ENCODE measurements at places on chromosomes 4 and X.

GRCh38 chrX:134548257-134549201, 88.6 kb downstream of the HPRT1 start:
- peak; percentile 13 for DNase-seq

- DNase-seq: no peak
Measured at GRCh38 chr4:95625020-95625419, 76.2 kb upstream of the UNC5C start.

- no peak for DNase-seq
Measured at GRCh38 chr4:60868232-60868960, 331.7 kb upstream of the ADGRL3 start.

GRCh38 chrX:72020788-72021187, 110.1 kb downstream of the NHSL2 start:
- DNase-seq: no peak

DNA sequence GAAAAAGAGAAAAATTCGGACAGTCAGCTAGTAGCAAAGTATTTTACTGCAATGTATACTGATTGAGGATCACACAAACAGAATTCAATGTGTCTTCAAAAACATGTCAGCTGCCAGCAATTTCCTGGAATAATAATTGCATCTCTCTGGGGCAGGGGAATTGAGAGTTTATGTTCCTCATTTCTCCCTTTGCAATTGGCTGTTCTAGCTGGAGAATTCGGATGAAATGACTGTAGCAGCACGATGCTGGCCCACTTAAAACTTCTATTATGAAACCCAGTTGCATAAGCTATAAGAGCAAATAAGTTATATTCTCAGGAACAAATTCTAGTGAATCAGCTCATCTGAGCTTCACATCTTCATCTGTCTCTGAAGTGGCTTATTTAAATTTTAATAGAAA, 99.9 kb upstream of the CPEB2 start:
- no peak for DNase-seq

DNA sequence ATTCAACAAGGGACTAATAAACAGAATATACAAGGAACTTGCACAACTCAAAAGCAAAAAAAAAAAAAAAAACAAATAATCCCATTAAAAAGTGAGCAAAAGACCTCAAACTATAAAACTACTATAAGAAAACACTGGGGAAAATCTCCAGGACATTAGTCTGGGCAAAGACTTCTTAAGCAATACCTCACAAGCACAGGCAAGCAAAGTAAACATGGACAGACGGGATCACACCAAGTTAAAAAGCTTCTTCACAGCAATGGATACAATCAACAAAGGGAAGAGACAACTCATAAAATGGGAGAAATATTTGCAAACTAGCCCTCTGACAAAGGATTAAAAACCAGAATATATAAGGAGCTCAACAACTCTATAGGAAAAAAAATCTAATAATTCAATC, 17.1 kb upstream of the BMP15 start:
- no peak for DNase-seq

DNA sequence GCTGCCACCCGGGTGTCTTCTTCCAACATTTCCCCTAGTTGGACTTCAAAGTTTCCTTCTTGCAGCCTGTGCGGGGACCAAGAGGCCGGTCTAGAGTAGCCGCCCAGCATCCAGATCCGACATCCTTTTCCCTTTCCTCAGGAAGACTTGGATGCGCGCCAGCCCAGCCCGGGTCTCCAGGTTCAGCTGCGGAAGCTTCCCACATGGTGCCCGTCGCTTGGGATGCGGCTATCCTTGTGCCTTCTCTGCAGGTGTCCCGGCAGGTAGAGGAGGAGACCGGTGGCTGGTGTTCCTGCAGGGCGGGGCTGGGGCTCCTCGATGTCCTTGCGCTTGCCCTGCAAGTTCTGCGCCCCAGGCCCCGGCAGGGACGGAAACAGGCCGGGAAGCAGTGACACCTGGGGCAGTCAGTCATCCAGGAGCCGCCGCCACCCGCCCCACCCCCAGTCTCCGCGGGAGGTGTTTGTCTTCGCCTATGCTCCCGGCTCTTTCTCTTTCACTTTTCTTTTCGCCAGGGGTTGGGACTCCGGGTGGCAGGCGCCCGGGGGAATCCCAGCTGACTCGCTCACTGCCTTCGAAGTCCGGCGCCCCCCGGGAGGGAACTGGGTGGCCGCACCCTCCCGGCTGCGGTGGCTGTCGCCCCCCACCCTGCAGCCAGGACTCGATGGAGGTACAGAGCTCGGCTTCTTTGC, at the start of gene IL15:
Gene IL15 (plus strand): TSS at position 502 of the 689 bp plus-strand sequence. CDS start 82,882 bp downstream, outside the sequence.
- peak; percentile 70 for DNase-seq

- DNase-seq: no peak
Measured at GRCh38 chrX:117989512-117989911, 127.1 kb downstream of the KLHL13 start.

GRCh38 chrX:24412637-24413363, 52.3 kb upstream of the PDK3 start:
- DNase-seq: no peak

DNA sequence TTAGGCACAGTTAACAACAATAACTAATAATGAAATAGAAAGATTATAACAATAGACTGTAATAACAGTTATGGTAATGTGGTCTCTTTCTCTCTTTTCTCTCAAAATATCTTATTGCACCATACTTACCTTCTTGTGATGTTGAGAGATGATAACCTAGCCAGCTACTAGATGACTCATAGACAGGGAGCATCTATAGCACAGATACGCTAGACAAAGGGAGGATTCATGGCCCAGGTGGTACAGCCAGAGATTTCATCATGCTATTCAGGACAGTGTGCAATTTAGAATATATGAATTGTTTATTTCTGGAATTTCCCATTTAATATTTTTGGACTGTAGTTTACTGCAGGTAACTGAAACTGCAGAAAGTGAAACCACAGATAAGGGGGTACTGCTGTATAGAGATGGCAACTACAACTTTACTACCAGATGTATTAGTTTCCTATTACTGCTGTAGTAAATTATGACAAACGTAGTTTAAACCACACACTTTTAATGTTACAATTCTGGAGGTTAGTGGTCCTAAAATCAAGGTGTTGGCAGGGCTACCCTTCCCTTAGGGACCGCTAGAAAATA, 41.8 kb upstream of the MAGED1 start:
- no peak for DNase-seq

DNA sequence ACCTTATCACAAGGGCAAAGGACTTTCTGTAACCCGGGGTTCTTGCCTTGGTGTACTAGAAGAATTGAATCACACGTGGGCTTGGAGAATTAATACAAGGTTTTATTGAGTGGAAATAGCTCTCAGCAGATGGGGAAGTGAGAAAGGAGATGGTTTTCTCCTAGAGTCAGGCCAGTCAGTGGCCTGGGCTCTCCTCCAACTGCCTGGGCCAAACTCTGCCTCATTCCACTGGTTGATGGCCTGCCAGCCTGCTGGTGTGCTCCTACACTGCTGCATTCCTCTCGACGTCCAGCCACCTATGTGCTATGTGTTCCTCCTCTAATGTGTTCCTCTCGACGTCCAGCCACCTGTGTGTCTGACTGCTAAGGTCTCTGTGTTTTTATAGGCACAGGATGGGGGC, 35.3 kb upstream of the SPIN2A start:
- no peak for DNase-seq

GRCh38 chrX:54043056-54043455, 1.2 kb downstream of the PHF8 start:
- no peak for DNase-seq

DNA sequence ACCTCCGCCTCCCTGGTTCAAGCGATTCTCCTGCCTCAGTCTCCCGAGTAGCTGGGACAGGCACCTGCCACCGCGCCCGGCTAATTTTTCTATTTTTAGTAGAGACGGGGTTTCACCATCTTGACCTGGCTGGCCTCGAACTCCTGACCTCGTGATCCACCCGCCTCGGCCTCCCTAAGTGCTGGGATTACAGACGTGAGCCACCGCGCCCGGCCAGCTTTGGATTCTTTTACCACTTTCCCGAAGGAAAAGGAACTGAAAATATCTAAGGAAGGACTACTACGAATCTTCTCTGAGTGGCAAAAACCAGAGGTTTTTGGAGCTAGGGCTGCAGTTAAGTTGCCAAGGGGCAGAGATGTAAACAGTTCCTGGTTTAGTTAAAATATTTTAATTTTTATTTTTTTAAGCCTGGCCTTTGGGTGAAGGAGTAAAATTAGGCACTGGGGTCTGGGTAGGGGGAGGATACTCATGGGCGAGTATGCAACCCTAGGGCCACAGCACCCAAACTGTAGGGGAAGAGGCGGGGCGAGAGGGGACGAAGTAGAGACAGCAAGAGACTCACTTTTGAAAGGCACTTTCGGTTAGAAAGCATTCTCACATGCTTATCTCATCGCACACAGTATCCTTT, 525 bp upstream of the CISD2 start:
- DNase-seq: no peak

DNA sequence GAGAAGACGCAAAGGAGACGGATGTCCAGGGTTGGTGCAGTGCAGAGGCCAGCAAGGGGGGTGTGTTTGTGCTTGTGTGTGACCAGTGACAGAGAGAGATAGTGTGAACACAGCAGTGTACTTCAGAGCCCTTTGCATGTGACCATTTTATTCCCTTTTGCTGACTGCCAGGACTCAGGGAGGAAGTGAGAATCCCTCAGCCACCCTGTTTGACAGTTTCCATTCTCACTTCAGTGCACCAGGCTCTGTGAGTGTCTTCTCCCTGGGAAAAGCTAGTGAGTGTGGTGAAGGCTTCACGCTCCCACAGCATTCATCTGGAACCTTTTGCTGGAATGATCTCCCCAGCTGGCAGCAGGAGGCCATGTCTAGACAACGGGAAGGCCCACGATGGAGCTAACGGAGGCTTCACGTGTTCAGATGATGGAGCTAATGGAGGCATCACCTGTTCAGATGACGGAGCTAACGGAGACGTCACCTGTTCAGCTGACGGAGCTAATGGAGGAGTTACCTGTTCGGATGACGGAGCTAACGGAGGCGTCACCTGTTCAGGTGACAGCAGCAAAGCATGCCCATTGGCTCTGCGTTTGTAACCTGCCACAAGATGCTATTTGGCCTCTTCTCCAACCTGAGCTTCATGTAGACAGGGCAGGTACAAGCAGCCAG, 195.4 kb downstream of the AFAP1 start:
- no peak for DNase-seq

DNA sequence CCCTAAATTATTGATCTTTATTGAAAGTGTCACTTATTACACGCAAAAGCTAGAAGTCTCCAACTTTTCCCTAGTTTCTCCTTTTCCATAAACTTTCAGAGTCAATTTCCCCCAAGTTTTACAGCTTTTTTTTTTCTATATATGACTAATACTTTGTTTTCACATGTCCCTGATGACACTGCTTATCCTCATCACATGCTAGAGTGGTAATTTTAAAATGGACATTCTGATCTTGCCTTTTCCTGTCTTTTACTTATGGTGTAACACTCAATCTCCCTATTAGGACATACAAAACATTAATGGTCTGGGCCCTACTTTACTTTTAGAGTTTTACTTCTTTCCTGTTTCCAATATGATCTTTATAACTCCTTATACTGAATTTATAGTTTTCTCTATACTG, 112.6 kb downstream of the ANK2 start:
- no peak for DNase-seq

- no peak for DNase-seq
Measured at GRCh38 chr4:187908079-187908561, 87.5 kb upstream of the ZFP42 start.

DNA sequence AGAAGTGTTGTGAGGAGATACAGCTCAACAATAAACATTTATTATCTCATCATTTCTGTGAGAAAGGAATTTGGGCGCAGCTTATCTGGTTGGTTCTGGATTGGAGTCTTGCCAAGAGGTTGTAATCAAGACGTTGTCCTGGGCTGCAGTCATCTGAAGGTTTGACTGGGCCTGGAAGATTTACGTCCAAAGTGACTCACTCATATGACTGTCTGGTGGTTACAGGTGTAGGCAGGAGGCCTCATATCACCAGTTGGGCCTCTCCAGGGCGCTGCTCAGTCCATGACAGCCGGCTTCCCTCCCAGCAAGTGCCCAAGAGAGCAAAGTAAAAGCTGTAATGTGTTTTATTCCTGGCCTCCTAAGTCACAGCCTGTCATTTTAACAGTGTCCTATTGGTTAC, 106.3 kb downstream of the USP46 start:
- DNase-seq: no peak

DNA sequence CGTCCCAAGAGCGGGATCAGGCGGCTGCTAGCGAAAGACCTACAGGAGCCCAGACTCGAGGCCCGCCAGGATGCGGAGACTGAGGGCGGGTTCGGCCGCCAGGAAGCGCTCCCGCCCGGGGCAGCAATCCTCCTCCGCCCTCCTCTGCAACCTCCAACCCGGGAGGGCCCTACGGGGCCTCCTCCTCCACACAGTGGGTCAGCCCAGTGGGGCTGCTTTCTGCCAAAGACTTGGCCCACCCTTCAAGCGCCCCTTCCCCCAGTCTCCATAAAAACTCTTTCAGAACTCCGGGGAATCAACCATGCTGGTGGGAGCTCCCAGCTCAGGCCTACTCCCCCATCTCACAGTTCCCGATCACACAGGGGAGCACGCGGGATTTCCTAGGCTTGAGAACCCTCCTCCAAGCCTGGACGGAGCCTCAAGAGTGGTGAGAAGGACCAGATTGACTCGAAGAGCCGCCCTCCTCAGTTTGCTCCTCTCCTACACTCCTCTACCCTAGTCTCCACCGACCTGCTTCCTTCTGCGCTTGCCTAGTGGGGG, 77.5 kb downstream of the RLIM start:
- no peak for DNase-seq

GRCh38 chr4:55348466-55348865, 2.4 kb downstream of the SRD5A3 start:
- no peak for DNase-seq

DNA sequence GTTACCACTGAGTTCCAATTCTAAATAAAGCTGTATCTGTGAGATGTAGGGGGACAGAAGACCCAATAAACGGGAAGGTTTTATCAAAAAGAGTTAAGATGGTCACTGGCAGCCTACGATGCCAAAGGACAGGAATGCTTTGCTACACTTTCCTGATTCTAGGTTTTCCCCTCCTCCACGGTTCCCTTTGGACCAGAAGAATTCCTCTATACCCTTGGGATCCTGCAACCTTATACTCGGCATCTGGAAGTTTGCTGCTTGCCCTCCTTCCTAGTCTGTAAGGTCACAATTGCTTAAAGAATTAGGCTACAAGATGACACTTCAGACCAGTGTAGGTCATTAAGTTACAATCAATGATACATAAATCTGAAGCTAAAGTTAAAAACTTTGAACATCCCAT, 64.3 kb downstream of the SCML2 start:
- DNase-seq: no peak

DNA sequence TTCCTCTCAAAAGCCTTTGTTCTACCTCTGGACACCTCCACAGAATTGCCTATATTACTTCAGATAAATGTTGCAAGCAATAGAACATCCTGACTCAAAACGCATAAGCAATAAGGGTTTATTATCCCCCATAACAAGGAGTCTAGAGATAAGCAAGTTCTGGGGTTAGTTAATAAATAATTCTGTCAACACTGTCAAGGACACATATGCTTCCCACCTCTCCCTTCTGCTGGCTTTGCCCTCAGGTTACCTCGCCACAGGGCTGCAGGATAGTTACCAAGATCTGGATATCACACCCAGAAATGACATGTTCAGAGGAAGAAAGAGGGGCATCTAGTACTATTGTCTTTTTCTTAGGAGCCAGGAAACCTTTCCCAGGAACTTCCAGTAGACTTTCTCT, 14.0 kb upstream of the DUSP21 start:
- no peak for DNase-seq

- DNase-seq: no peak
Measured at GRCh38 chr4:151099976-151100417, 569 bp downstream of the RPS3A start.

Data from CD4-positive, alpha-beta T cell treated with Interleukin-6 for 4 hours (primary cell).